Daoy (cell line): ENCODE measurements at places on chromosomes 6 and 20. TPM values are rescaled to one million over a fixed set of nuclear protein-coding genes. Genes with fewer than 3 reads are reported as not detected.

DNA sequence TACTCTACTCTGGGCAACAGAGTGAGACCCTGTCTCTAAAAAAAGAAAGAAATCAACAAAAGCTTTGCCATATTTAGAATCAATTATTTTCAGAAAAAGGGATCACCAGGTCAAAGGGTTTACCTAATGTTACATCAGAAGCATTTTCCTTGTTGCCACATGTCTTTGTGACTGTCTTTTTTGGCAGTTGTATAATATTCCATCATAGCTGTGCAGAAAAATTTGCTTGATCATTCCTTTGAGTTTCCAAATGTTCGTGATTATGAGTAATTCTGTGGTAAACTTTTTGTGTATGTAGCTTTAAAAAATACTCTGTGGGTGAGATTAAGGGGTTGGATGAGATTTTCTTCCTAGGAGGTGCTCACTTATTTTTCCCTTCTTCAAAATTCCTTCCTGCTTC, 26.4 kb downstream of the PNPLA1 start:
- no peak for DNase-seq

GRCh38 chr20:52593654-52594053, 378.5 kb upstream of the TSHZ2 start:
- peak; percentile 21 for DNase-seq

GRCh38 chr6:150646228-150646627, 46.5 kb downstream of the PLEKHG1 start:
- no peak for DNase-seq

GRCh38 chr6:7785243-7786035, 59.5 kb downstream of the BMP6 start:
- no peak for DNase-seq

GRCh38 chr6:99184696-99185095, 164.8 kb downstream of the FAXC start:
- DNase-seq, result no peak

- no peak for DNase-seq
Observed at GRCh38 chr20:57609086-57609841, 11.0 kb downstream of the ZBP1 start.

GRCh38 chr20:49411221-49411925, 71.1 kb downstream of the KCNB1 start:
- no peak for DNase-seq

- DNase-seq, result peak; percentile 7
Observed at GRCh38 chr6:144661116-144661806, 376.1 kb downstream of the UTRN start.

GRCh38 chr6:110233770-110234374, 53.6 kb downstream of the CDC40 start:
- no peak for DNase-seq

GRCh38 chr6:22101163-22101562, 195.7 kb downstream of the PRL start:
- DNase-seq, result no peak

GRCh38 chr6:34585108-34585507, 29.0 kb upstream of the SPDEF start:
- no peak for DNase-seq

- DNase-seq, result no peak
Observed at GRCh38 chr20:46551522-46552381, 1.3 kb upstream of the OCSTAMP start.

Gene CCR6
- not detected in 2 replicates for total RNA-seq

Gene TOX2
- 0.06 and 1.3 TPM in 2 replicates for total RNA-seq

Gene ZNF512B
- total RNA-seq, result 3.9 and 4.5 TPM in 2 replicates

Gene TRIM31
- total RNA-seq, result 0.11 TPM in 1 of 2 replicates, not detected in the other

Gene TLDC2
- not detected in 2 replicates for total RNA-seq
